Activated CD4-positive, alpha-beta T cell treated with anti-CD3 and anti-CD28 coated beads, Interleukin-2, amount 50 U/mL, for 24 hours (primary cell): ENCODE measurements at places on chromosomes 3 and 15.

- DNase-seq = no peak
These were observed 141.2 kb downstream of the HCN4 start for GRCh38 chr15:73227433-73228056.

DNA sequence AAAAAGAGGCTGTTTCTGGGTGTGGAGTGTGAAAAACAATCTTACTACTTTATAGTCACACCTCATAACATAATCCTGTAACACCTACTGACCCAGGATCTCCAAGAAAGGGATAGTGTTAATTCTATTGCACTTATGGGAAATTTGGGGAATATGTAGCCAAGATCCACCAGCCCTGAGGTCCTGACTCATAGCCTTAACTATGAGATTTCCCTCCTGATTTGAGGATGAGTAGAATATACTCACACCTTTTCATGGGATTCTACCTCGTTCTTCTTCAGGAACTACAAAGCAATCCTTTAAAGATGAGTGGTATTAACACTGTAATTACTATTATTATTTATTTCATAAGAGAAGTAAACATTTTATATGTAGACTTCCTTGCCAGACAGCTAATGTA lies 315.2 kb downstream of the MECOM start:
- no peak for DNase-seq

- DNase-seq = no peak
These were observed 80.1 kb upstream of the TSC22D2 start for GRCh38 chr3:150327678-150328653.

GRCh38 chr3:41430886-41431285 lies 231.6 kb downstream of the CTNNB1 start:
- no peak for DNase-seq

GRCh38 chr3:157746391-157746790 lies 243.2 kb upstream of the VEPH1 start:
- DNase-seq = no peak

DNA sequence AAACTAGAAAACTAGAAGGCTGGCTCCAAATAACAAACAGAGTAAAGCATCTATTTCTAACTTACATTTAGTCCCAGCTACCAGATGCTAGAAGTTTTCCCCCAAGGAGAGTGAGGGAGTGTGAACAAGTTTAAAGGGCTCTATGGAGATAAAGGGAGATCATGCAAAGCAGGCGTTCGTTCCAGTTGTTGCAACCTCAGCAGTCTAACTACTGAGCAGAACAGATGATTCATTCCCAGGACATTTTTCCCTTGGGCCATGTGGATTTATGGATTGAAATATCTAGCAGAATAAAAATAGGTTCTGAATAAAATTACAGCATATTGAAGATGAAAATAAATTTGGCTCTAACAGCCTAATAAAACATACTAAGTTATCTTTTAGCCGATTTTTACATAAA lies 154.8 kb upstream of the TTC14 start:
- no peak for DNase-seq

GRCh38 chr3:128263946-128264345 lies 110.7 kb downstream of the EEFSEC start:
- no peak for DNase-seq

GRCh38 chr3:8492744-8493511 lies 8.7 kb upstream of the LMCD1 start:
- DNase-seq = no peak

GRCh38 chr3:39285332-39285731 lies 5.5 kb upstream of the CX3CR1 start:
- DNase-seq = no peak

DNA sequence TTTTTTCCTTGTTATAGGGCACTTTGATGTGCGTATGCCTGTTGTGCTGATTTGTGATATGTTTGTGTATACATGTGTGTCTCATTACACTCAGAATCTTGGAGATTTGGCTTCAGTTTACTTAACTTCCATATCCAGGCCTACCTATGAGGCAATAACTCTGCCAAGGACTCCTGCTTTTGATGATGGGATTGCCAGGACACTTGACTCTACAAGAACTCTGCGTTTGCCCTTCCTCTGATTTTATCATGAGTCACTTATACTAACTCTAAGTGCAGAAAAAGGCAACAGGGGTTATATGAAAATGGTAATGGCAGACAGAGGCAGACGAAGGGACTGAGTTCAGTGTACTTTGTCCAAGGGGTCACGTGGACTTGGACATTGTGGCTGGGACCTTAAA lies 33.6 kb downstream of the MCTP2 start:
- DNase-seq = no peak

- no peak for DNase-seq
These were observed 44.6 kb upstream of the LMCD1 start for GRCh38 chr3:8457039-8457438.
